NAMALWA (cell line): ENCODE measurements at places on chromosomes 3 and 15.

DNA sequence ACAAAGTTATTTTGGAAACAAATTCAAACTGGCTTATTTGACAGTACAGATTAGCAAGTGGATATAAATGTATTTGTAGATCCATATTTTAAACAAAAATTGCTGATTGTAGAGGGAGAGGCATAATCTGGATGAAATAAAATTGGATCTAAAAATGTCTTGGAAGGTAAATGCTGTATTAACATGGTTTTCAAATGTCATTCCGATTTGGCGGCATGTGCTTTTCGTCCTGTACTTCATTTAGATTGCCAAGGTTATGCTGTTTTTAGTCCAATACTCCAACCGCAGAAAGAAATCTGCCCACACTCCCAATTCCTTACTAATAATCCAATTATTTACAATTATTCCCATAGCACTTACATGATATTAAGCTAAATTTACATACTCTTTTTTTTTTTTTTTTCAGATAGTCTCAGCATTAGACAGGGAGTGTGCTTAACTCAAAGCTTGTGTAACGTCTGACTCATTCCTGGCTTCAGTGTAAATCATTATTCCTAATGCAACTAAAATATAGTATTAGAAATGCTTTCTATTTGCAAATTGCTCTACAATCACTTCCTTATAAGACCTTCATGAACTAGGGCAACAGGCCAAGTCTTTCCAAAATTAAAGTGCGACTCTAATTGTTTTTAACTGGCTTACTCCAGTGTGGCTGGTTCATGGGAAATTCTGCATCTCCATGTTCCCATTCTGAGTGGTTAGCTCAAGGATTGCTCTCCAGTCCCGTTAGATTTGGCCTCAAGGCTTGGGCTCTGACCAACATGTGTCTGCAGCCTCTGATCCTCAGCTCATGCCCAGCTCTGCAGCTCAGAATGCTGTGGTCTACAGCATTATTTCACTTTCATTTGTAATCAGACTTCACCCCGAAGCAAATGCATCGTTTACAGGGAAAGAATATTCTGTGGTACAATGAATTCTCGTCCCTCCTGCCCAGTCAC is 103.9 kb downstream of the FBN1 start:
- no peak for DNase-seq

GRCh38 chr3:190865828-190866227 is 3.3 kb upstream of the GMNC start:
- peak; percentile 11 for DNase-seq

GRCh38 chr3:190728574-190729246 is 133.8 kb downstream of the GMNC start:
- no peak for DNase-seq

DNA sequence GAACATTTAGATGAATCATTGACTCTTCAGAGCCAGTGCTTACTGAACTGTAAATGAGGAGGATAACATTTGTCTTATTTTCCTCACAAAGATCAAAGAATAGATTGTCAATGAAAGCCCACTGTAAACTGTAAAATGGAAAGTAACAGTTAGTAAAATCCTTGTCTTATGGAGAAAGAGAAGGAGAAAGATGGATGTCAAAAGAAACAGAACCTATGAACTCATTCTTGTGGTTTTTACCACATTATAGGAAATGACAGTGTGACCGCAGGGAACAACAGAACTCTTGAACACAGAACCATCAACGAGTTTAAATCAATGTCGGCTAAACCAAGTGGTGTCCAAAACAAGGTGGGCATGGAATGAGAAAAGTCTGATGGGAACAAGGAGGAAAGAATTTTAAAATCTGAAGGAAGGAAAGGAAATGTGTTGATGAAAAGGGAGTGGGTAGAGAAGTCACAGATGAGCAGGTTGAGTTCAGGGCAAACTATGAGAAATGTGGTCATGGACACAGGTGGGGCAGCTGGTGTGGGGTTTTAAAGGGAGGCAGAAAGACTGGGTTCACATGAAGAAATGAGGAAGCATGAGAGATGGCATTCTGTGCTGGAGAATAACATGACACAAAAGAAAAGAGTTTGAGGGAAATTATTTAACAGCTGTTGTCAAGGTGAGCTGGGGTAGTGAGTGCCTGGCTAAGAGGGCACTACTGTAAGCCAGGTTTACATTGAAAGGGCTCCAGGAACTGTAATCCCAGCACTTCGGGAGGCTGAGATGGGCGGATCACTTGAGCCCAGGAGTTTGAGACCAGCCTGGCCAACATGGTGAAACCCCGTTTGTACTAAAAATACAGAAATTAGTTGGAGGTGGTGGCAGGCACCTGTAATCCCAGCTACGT is 42.4 kb upstream of the ETV5 start:
- peak; percentile 60 for DNase-seq

DNA sequence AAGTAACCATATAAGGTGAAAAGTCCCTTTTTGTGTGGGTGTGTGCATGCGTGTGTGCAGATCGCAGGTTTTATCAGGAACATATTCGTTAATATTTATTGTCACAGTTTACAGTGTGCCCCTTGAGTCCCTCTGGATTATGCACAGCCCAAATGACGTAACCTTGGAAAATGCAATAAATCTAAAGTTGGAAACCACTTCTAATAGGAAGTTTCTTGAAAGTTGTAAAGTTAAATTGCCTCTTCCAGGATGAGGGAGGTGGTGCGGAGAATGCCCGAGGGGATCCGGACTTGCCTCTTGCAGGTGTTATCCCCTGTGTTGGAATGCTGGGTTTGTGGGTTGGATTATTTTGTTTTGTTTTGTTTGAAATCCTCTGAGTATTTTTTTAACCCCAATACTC is 143.3 kb downstream of the CMSS1 start:
- no peak for DNase-seq

DNA sequence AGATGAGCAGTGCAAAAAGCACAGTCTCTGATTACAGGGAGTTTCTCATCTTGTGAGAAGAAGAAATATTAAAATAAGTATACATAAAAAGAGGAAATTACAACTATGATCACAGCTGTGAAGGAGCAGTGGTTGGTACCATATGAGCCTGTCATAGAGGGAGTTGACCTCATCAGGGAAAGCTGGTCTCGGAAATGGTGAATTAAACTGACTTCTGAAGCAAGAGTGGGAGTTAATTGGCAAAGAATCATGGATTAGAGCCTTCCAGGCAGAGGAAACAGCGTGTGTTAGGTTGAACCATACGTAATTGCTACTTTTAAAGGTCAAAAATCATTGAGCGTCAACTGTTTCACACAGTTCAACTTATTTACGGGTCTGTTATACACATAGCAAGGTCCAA is 539.1 kb downstream of the EDEM1 start:
- DNase-seq = no peak
